Anterior cingulate cortex (tissue), 58 donors: ENCODE measurements at places on chromosomes 2 and 18.

DNA sequence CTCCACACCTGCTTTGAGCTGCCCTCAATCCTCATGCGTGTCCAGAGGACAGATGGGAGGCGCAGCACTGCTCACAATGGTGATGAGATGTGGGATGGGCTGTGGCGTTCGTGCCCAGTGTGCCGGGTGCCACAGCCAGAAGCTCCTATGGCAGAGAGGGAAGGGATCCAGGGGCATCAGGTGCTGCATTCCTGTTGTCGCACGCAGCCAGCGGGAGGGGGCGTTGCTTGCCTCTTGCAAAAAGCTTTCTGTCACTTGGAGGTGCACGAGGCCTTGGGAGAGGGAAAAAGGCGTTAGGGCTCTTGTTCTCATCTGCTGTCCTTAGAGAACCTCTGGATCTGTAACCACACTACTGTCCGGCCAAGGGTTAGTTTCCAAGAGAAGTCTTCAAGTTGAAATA, 29.2 kb upstream of the ALLC start:
- DNase-seq, result no peak

DNA sequence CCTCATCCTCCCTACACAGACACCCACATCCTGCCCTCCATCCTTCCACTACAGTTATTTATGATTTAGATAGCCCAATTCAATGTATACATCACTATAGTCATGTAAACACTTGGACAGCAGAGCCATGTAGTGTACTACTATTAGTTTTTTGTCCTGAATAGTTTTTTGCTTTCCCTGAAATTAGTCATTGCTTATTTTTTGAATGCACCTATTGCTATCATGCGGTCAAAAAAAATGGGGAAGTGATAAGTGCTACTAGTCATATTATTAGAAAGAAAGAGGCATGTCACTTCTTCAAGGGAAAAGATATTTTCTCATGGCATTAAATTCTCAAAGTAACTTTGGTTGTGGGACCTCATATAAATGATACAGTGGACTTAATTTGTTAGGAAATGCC, 6.8 kb upstream of the GREB1 start:
- DNase-seq, result no peak

DNA sequence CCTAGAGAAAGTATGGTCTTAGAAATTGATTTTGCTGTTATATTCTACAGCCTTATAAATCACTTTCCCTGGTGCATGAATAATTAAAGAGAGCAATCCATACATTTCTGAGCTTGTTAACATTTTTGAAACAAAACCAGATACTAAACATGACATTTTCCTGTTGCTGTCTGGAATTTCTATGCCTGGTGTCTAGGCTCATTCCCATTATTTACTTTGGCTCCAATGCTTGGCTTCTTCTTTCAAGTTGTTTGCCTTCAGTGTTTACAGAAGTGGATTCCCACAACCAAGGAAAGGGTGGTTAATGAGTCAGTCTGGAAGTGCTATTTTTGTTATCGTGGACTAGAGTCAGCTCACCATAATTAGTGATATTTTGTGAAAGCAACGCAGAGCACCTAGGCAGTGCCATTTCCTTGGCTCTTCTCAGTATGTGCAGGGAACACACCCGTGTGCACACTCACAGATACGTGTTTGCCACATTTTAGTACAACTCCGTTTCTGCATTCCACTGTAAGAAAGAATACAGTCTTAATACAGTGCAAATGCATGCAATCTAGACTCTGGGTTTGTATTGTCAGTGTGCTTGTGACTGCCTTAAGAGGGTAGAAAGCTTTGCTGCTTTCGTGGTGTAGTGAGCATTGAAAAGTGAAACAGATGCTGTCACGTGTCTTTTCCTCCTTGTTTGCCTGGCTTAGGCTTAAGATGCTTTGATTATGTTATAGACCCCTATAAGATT, 185.0 kb upstream of the RASGRP3 start:
- DNase-seq, result no peak

DNA sequence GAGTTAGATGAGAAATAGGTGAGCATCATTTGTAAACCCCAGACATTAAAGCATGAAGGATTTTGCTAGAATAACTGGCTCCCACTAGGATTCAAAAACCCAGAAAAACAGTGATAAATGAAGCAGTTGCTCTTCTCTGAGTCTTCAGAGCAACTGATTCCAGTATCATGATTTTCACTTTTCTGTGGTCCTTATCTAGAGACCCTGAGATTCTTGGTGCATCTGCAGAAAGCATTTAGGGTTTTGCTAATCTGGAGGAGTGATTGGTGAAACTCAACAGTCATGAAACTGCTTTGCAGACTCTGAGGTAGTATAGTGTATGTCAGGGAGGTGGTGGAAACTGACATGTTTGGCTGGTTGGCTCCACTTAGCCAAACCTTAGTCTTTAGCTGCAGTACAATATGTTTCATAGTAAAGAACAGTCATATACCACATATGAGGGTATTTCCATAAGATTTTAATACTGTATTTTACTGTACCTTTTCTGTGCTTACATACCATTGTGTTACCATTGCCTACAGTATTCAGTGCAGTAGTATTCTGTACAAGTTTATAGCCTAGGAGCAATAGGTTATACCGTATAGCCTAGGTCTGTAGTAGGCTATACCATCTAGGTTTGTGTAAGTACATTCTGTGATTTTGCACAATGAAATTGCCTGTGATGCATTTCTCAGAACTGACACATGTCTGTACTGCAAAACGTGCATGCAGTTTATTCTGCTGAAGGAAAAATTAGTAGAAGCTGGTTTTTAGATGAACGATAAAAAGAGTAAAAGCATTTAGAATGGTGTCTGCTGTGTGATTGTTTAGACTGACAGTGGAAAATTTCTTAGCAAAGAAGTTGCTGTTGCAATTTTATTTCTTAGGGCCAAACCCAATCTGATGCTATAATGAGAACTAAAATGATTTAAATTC, 23.8 kb downstream of the EML4 start:
- no peak for DNase-seq

GRCh38 chr18:45684341-45685115, 39.5 kb upstream of the SLC14A1 start:
- no peak for DNase-seq

GRCh38 chr2:200086911-200087310, 131.5 kb downstream of the MAIP1 start:
- DNase-seq, result no peak

DNA sequence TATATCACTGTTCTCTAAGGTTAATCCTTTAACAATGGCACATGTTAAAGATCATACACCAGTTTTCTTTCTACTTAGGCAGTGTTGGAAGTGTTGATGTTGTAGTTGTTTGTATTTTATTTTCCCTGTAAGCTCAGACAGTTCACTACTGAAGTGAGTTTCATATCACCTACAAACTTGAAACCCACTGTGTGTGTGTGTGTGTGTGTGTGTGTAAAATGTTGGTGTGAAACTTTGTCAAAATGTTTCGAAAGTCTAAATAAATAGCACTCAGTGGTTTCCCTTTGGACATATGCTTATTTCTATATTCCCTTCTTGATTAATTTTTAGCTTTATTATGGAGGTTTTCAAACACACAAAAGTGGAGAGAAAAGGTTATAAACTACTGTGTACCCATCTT, 79.8 kb upstream of the CAVIN2 start:
- no peak for DNase-seq

GRCh38 chr2:136362676-136363390, 244.9 kb upstream of the CXCR4 start:
- no peak for DNase-seq

- no peak for DNase-seq
Measured at GRCh38 chr2:186746584-186746983, 52.7 kb downstream of the FAM171B start.

GRCh38 chr2:227606476-227606875, 7.8 kb downstream of the SCYGR2 start:
- DNase-seq, result no peak
